ENCODE measurements at places on chromosomes 7 and 10.

- DNase-seq: no peak
These were observed 83.0 kb upstream of the SEC61G start for GRCh38 chr7:54841772-54842697.

DNA sequence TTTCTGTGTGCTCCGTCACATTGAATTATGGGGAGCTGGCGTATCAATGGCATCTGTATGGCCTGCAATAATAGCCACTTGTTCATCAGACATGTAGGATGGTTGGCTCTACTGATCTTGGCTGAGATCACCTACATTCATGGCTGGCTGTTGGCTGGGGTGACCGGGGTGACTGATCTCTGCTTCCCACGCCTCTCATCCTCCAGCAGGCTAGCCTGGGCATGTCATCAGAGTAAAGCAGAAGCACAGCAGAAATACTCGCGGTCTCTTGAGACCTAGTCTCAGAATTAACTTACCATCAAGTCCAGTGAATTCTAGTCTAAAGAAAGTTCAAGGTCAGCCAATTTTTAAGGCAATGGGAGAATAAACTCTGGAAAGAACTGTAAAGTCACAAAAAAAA, 257.7 kb upstream of the GLI3 start:
- no peak for DNase-seq

- no peak for DNase-seq
These were observed 11.0 kb downstream of the POT1 start for GRCh38 chr7:124918662-124919061.

- DNase-seq: no peak
These were observed 769 bp upstream of the ELFN1 start for GRCh38 chr7:1669064-1669951.

GRCh38 chr7:71735961-71736556, 604.1 kb downstream of the GALNT17 start:
- no peak for DNase-seq

GRCh38 chr10:131074682-131075081, 236.8 kb downstream of the TCERG1L start:
- DNase-seq: no peak

- DNase-seq: no peak
These were observed 124.7 kb downstream of the PTPN20 start for GRCh38 chr10:47035819-47036337.

DNA sequence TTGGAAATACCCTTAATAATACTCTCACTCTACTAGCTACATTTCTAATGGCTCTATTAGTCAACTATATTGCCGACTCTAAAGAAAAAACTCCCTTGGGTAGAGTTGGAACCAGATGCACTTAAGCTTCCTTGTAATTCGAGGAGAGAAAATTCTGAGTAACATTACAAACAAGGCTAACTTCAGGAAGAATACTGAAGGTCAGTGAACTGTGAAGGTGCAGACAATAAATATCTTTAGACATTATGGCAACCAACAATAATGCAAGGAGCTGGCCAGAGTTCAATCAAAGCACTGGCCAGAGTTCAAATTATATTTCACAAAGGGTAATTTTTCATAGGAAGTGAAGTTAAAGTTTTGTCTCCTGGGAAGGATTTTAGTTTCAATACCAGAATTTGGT, 40.7 kb upstream of the MRLN start:
- no peak for DNase-seq

GRCh38 chr7:149799397-149800168, 26.2 kb upstream of the ZNF467 start:
- DNase-seq: no peak

Data from SIG-M5 (cell line).